GM20000 (cell line): ENCODE measurements at places on chromosomes 3 and 15.

GRCh38 chr3:65577843-65578430 lies 460.8 kb downstream of the MAGI1 start:
- DNase-seq = no peak

- no peak for DNase-seq
Measured at GRCh38 chr3:180922242-180922641, 9.8 kb downstream of the FXR1 start.

GRCh38 chr3:127690823-127691452 lies 18.2 kb downstream of the ABTB1 start:
- no peak for DNase-seq

DNA sequence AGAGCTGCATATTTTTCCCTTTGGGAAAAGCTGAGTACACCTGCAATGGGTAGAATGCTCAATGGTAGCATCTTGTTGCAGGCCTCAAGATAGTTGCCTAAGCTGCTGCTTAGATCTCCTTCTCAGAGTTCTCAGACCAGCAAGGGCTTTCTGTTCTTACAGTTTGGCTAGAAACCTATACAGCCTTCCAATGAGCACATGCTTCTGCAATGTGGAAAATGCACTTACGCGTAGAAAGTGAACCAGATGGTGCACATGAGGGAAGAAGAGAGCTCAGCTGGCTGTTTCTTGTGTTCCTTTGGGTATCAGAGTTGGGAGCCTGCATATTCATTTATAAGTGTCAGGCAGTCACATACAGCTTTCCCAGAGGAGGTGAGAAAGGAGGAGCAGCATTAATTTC lies 136.4 kb downstream of the B3GALNT1 start:
- no peak for DNase-seq

GRCh38 chr3:52373676-52374075 lies 57.6 kb downstream of the DNAH1 start:
- DNase-seq = no peak

DNA sequence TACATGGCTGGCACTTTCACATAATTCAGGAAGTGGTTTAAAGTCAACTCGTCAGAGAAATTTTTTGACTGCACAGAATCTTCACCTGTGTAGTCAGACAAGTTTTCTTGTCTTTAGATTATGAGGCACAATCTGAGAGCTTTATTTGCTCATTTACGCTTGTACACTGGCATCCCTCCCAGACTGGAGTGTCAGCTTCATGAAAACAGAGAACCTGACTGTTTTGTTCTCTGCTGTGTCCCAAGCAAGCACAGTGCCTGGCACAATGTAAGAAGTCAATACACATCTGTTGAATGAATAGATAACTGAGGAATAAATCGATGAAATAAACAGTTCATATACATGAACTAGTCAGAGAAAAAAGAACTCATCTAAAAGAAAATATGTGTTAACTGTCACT lies 846.1 kb upstream of the CFAP20DC start:
- DNase-seq = no peak

GRCh38 chr3:151002003-151002981 lies 29.8 kb upstream of the CLRN1 start:
- DNase-seq = no peak

- DNase-seq = no peak
Measured at GRCh38 chr3:23372285-23372684, 169.2 kb downstream of the UBE2E2 start.

DNA sequence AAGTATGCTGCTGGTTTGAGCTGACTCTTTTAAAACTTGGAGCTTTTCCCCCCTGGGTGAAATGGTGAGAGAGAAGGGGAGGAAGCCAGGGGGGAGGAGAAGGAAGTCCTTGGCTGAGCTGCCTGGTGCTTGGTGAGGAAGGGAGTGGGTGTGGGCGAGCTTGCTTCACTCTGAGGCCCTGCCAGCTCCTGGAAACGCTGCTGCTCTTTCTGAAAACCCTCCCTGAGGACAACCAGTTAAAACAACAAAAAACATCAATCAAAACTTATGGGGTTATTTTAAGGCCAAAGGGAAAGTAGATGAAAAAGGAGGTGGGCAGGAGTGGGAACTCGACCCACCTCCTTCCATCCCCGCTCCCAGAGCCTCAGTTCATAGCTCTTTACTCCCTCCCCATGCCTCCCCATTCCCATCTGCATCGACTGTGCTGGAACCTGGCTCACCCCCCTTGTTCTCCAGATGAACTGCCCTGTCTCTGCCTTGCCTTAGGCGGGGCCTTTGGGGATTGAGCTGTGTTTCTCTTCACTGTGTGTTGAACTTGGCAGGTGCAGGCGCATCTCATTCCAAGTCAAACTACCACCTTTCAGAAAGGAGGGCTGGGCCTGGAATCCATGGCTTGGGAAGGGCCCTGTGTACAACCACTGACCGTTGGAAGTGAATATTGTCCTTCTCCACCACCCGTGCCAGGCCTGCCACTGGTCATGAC lies 166.1 kb downstream of the ZNF621 start:
- DNase-seq = no peak

DNA sequence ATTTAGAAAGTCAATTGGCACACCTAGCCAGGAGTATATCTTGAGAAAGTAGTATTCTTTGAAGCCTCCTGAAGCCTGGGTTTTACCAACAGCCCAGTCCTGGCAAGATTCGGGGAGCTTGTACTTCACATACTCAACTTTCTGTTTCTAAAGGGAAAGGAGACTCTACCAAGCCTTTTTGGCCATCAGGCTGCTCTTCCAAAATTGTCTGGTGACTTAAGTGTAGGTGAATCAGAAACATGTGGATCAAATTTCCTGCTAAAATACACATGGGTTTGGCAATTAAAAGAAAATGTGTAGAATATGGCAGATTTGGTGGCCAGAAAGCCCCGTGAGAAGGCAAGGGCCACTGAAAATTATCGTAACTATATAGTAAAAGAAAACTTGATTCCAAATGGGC lies 15.9 kb upstream of the GREM1 start:
- DNase-seq = no peak

- DNase-seq = peak; percentile 86
Measured at GRCh38 chr15:77024273-77025082, 29.6 kb downstream of the PSTPIP1 start.

DNA sequence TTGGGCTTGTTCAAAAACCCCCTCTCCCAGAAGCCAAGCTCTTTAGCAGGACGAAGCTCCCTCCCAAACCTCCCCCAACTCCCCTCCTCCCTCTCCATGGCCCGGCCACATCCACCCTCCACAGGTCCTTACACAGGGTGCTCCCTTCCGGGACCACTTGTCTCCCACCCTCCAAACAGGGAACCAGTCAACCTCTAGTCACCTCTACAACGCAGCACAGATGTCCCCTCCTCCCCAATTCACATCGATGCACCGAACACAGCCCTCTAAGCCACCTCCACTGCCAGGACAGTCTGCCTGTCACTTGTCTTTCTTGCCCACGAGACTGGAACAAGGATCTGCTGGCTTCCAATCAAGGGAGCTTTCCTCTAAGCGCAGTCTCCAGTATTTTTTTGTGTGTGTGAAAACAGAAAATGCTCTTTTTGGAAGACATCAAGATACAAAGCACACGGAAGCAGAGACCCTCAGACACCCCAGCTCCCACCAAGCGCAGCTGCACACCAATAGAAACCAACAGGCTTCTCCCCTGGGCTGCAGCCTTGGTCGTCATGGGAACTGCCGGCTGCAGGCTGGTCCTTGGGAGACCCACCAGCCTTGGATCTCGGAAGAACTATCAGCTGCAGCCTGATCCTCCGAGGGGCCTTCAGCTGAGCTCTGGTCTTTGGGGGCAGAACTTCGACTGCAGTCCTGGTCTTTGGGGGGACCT lies 26.5 kb downstream of the IQSEC1 start:
- peak; percentile 46 for DNase-seq

DNA sequence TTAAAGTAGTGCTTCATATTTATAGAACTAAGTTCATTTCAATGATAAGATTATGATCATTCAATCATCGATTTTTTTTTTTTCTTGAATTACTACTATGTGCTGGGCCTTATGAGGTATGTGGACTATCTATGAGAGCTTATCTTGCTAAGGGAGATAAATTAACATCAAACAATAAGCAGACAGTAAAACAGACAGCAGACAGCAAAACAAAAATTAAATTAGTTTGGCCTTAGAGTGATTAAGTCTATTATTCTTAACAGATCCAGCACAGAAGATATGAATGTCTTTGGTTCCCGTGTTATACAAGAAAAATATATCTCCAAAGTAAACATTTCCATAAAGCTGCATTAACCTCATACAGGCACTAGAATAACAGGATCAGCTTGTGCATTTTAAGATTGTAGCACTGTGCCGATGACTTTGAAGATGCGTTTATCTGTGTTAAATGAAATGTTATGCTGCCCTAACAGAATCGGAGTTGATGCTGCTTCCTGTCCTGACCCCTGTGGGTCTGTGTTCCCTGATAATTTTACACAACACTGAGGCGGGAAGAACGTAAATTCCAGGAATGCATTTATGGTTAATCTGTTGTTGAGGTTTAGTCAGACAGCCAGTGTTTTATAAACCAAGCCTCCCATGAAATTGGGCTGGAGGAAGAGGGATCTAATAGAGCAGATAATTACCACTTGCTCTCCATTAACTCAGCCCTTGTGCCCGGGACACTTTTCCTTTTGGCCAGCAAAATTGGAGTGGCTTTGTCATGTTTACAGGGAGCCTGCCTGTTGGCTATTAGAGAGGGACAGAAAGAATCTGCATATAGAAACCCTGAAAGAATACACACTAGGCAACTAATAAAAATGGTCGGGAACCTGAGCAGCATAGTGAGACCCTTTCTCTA lies 80.8 kb downstream of the GHSR start:
- DNase-seq = no peak

- no peak for DNase-seq
Measured at GRCh38 chr15:42134617-42135245, 21.7 kb downstream of the PLA2G4F start.

GRCh38 chr3:155326901-155327300 lies 33.4 kb upstream of the STRIT1 start:
- no peak for DNase-seq

- DNase-seq = no peak
Measured at GRCh38 chr15:70141376-70142071, 43.8 kb upstream of the TLE3 start.

GRCh38 chr3:10616321-10616720 lies 110.9 kb upstream of the ATP2B2 start:
- no peak for DNase-seq

DNA sequence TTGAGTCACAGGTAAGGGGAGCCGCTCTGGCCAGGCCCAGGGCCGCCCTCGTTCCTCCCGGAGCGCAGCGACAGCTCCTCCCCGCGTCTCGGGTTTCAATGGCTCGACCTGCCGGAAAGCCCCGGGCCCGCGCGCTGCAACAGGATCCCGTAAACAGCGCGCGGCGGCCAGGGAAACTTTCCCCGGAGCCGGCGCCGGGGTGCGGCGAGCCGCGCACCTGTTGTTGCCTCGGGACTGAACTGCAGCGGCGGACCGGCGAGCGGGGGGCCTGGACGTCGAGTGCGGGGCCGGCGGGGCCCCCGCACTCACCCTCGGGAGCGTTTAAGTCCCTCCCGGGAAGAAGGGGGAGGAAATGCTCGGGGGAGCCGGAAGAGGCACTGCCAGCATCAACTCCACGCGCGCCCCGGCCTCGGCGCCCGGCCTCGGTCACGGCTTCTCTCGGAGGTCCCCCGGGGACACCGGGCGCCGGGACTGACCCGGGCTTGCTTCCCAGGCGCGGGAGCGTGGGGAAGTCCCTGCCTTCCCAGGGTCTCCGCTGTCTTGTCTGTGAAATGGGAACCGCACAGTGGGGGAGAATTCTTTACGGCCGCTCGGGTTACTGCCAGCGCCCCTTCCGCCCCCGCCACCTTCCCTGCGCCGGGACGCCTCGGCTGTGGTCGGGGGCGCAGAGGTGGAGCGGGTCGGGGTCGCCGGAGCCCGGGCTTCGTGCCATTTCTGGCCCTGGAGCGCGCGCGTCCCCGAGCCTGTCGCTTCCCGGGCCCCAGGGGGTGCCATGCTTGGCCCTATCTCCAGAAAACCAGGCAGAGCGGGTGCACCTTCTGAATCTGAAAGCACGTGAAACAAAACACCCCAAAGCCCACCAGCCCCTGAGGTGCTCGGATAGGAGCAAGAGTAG lies 7.5 kb upstream of the PGPEP1L start:
- DNase-seq = peak; percentile 85

DNA sequence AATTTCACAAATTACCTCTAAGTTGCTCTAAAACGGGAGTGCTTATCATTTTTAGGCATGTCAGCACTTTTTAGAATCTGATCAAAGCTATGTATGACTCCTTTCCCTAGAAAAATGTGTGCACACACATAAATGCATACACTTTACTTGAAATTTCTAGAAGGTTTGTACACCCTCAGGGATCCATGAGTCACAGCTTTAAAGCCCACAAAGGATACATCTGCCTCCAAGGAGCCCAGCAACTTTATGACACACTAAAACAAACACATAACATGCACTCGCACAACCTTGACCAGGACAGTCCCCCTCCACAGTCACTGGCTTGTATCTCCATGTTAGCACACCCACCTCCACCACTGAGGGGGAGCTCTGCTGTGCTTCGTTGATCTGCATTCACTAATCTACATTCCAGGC lies 722.0 kb upstream of the CFAP20DC start:
- DNase-seq = no peak

GRCh38 chr3:13746385-13746784 lies 133.5 kb downstream of the WNT7A start:
- no peak for DNase-seq

DNA sequence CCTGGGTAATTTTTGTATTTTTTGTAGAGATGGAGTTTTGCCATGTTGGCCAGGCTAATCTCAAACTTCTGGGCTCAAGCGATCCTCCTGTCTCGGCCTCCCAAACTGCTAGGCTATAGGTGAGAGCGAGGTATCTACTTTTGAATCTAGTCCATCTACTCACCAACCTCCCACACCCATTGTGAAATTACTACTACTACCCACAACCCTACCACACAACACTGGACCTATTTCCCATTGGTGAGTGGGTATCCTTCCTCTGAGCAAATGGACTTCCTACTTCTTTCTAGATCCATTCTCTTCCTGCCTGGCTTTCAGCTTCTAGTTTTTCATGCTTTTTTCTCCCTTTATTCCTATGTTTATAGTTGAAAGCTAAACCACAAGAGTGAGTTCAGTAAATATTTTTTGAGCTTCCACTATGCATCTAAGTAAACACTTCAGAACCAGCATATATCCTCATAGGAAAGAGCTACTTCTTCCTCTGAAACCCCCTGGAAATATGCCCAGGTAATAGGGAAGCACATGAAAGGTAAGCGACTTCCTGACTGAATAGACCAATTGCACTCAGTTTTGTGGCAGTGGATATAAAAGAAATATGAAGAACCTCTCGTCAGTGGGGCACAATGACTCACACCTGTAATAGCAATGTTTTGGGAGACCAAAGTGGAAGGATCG lies 39.1 kb downstream of the MYO1E start:
- no peak for DNase-seq

DNA sequence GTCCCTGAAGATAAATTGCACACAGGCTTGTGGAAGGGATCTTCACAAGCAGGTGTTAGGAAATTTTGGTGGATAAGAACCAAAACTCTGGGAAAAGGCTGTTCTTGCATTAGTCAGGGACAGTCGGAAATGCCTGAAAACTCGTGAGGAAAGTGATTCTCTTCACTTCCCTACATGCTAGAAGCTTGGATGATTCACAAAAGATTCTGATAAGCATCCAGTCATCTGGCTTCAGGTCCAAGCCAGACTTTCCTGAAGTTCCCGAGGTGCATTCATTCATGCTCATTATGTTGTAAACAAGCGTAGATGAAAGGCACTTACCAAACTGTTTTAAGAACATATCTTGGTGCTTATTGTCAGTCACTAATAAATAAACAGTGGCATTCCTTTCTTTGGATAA lies 1028.7 kb downstream of the NTRK3 start:
- DNase-seq = no peak
